CD4-positive, alpha-beta T cell treated with Interleukin-12 subunit alpha and Interleukin-12 subunit beta, for 1 hour (primary cell): ENCODE measurements at places on chromosomes 6 and 20.
A peak's percentile ranks its signal among the peaks of the same experiment; 100 is the strongest.

GRCh38 chr6:17393892-17394631, 667 bp downstream of the CAP2 start:
- DNase-seq: no peak

GRCh38 chr20:32702706-32703425, 29.1 kb upstream of the C20orf203 start:
- no peak for DNase-seq

DNA sequence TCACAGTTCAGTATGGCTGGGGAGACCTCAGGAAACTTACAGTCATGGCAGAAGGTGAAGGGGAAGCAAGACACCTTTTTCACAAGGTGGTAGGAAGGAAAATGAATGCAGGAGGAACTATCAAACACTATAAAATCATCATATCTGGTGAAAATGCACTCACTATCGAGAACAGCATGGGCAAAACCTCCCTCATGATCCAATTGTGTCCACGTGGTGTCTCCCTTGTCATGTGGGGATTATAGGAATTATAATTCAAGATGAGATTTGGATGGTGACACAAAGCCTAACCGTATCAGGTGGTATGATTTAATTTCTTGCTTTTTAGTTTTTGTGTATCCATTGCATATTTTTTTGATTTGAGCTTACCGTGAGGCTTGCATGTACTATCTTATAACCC, 133.2 kb upstream of the SYNCRIP start:
- no peak for DNase-seq

- DNase-seq: peak; percentile 70
These were observed 1.1 kb upstream of the MRGBP start for GRCh38 chr20:62795023-62795761.

- DNase-seq: no peak
These were observed 110.0 kb upstream of the SSTR4 start for GRCh38 chr20:22924949-22925612.

GRCh38 chr6:112787371-112787770, 440.2 kb downstream of the RFPL4B start:
- no peak for DNase-seq

- DNase-seq: no peak
These were observed 266.0 kb downstream of the ADGRB3 start for GRCh38 chr6:68901044-68901443.

- no peak for DNase-seq
These were observed 885 bp upstream of the GZF1 start for GRCh38 chr20:23361119-23361475.

DNA sequence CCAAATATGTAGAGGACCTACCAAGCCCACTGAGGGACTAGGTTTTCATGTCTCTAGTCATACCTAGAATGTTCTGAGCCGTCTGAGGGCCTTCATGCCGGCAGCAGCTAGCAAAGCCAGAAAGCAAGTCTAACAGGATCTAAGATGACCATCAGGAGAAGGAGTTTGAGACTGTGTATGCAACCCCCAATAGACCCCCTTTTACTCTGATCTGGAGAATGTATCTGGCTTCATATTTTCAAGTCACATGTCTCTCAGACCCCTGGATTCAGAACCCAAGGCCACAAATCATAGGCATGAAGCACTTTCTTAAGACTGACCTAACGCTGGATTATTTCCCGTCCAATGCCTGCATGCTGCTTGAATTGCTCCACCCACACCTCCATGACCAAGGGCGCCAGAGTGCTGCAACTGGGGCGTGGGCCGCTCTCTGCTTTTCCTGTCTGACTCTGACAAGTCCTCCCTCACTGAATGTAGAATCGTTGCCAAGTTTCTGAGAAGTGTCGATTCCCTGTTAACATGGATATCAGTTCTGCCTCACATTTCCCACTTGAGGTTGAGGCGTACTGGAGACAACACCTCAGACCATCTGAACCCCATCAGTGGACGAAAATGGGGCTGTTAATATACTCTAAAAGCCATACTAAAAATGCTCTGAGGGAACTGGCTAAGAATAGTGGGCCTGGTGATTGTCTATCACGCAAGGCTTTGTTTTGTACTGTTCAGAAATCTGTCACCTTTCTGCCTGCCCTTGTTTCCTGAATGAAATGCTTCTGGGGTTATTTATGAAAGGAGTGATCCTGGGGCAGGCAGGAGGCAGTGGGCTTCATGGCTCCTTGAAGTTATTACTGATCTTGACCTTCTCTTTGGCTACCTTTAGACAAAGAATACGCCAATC, 23.9 kb upstream of the ASXL1 start:
- DNase-seq: peak; percentile 58

GRCh38 chr6:129536271-129536670, 173.7 kb downstream of the ARHGAP18 start:
- no peak for DNase-seq

GRCh38 chr6:119273272-119274196, 76.0 kb downstream of the MAN1A1 start:
- no peak for DNase-seq

GRCh38 chr20:25076731-25077609, 5.0 kb downstream of the VSX1 start:
- peak; percentile 26 for DNase-seq

GRCh38 chr6:77030929-77031674, 432.2 kb downstream of the HTR1B start:
- DNase-seq: no peak

DNA sequence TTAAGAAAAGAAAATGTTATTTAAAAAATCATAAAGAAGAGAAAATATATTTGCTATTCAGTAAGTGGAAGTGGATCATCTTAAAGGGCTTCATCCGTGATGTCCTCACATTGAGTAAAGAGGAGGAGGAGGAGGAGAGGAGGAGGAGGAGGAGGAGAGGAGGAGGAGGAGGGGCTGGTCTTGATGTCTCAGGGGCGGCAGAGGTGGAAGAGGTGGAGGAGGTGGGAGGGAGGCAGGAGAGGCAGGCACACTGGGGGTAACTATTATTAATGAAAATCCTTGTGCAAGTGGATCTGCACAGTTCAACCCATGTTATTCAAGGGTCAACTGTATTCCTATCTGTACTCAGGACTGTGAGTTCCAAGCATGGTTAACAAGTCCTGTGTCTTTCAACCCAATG, 47.0 kb upstream of the EDN1 start:
- no peak for DNase-seq

DNA sequence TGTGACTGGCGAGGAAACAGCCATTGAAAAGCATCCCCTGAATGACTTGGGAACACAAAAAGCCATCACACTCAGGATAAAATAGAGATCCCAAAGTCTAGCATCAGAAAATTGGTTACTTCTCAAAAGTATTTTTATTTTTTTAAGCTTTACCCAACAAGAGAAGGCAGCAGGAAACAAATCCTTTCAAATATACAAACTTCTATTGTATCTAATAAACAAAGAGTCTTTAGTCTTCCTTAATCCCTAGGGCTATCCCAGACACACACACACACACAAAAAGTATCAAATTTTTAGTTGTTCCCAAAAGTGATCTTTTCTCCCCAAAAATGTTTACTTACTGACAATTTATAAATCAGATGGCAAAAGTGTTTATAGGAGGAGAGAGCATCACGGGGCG, 33.2 kb upstream of the MARCKS start:
- DNase-seq: no peak

DNA sequence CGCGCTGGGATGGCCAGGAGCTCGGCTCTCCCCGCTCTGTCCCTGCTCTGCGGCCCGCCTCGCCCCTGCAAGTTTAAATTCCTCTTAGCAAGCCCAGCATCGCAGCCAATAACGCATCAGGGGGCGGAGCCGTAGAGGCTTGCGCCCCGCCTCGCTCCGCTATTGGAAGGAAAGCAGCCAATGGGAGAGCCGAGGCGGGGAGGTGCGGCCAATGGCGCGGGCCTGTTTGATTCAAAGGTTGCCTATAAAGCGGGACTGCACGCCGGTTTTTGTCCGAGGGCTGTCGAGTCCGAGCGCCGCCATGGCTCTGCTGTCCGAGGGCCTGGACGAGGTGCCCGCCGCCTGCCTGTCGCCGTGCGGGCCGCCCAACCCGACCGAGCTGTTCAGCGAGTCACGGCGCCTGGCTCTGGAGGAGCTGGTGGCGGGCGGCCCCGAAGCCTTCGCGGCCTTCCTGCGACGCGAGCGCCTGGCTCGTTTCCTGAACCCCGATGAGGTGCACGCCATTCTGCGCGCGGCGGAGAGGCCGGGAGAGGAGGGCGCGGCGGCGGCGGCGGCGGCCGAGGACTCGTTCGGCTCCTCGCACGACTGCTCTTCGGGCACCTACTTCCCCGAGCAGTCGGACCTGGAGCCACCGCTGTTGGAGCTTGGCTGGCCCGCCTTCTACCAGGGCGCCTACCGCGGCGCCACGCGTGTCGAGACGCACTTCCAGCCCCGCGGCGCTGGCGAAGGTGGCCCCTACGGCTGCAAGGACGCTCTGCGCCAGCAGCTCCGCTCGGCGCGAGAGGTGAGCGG, at the start of gene FAM83D:
Gene FAM83D, plus strand, starts transcription at position 276 of the 792 bp plus-strand sequence. Its CDS starts 26 bp downstream, at position 302.
- peak; percentile 97 for DNase-seq

GRCh38 chr20:2986466-2986865, 57.0 kb upstream of the GNRH2 start:
- no peak for DNase-seq

GRCh38 chr20:45853484-45853883, 3.7 kb downstream of the ACOT8 start:
- no peak for DNase-seq

DNA sequence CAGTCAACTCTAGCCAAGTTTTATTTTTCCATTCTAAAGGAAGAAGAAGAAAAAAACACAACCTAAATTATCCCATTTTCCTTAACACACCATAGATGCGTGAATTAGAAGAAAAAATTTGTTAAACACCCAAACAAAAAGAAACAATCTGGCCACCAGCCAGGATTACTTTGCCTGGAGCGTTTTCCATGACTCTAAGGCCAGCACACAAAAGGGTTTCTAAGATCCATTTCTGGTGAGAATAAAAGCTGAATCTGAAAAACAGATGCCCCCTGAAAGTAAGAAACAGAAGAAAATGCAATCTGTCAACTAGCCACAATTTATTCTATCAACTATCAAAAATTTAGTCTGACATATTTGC, 267.2 kb upstream of the SULF2 start:
- DNase-seq: no peak

DNA sequence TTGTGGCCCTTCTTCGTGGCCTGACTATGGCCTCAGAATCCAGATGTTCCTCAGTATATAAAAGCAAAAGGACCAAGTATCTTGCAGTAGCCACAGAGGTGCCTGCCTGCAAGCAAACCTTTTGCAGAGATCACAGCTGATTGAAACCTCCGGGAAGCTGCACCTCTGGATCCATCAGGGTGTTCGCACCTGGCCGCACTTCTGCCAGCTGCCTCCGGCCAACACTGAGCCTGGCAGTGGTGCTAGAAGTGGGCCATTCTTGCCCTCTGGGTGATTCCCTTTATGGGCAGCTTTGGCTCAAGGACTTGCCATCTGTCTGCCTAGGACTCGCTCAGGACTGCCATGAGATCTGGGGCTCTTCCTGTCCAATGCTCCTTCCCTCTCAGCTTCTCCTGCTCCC, 214.6 kb upstream of the ECI2 start:
- no peak for DNase-seq

- DNase-seq: no peak
These were observed 3.6 kb upstream of the HSPA12B start for GRCh38 chr20:3728876-3729275.

GRCh38 chr20:17838921-17839320, 129.7 kb downstream of the SNX5 start:
- no peak for DNase-seq

DNA sequence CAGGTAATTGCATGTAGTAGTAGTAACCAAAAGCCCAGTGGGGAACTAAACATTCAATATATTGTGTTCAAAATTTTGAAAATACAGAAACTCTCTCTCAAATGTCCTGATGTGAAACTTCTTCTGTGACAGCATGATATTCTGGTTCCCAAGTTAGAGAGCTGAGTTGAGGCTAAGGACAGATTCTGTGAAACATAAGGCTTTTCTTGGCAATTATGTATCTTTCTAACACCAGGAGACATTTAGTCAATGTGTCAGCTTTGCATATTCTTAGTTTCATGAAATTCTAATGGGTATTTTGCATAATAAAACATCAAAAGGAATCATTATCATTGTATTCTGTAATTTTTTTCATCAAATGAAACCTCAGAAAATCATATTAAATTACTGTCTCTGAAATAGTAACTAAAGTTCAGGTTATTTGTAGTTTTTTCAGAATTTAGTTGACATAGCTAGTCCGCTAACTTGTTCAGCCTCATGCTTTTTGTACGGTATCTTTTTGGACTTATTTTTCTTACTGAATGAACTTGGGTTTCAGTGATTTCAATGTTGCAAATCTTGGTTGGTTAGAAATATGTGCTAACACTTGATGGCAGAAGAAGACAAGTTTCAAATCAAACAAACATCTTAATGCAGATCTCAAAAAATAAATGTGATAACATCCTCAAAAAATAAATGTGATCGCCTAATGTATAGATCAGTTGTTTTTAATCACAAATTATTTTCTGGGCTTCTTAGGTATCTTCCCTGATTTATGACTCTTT, 70.4 kb downstream of the AKAP7 start:
- no peak for DNase-seq

- peak; percentile 55 for DNase-seq
These were observed 50.5 kb upstream of the THEMIS start for GRCh38 chr6:127951172-127951917.

GRCh38 chr6:47188588-47189021, 121.1 kb downstream of the TNFRSF21 start:
- DNase-seq: no peak

DNA sequence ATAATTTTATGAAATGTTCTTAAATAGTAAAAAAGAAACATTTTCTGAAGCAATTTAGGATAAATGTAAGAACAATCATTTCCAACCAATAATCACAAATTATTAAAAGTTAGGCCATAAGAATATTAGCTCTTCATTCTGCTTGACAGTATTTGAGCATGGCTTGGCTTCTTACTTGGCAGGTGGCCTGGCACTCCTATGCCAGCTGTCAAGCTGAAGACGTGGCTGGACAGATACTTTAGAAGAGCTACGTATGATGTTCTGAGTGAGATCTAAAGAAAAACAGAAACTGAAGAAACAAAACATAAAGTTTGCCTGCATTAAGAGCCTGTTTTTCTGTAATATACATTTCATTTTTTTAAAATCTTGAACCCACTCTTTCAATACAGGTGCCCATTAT, 438.9 kb downstream of the GRIK2 start:
- DNase-seq: no peak

DNA sequence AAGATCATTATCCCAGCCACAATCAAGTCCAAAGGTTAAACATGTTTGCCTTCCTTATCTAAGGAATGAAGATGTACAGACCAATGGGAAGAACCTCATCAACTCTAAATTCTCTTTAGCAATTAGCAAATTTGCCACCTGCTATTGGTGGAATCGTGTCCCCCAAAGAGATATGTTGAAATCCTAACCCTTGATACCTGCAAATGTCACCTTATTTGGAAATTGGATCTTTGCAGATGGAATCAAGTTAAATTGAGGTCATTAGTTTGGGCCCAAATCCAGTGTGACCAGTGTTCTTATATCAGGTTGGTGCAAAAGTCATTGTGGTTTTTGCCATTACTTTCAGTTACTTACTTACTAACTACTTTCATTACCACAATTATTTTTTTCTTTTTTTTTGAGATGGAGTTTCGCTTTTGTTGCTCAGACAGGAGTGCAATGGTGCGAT, 31.3 kb downstream of the KLHL31 start:
- no peak for DNase-seq

- DNase-seq: no peak
These were observed 66.9 kb upstream of the BHLHE23 start for GRCh38 chr20:63073738-63074065.

- no peak for DNase-seq
These were observed 63.4 kb downstream of the ARID1B start for GRCh38 chr6:156840606-156841005.
